ENCODE measurements at places on chromosomes 5 and 9.

- no peak for DNase-seq
Observed at GRCh38 chr9:24504521-24504920, 41.2 kb downstream of the IZUMO3 start.

- DNase-seq = no peak
Observed at GRCh38 chr9:136046554-136046920, 48.6 kb downstream of the NACC2 start.

GRCh38 chr5:38726279-38726678 is 119.5 kb upstream of the OSMR start:
- no peak for DNase-seq

GRCh38 chr5:61631438-61631941 is 299.4 kb downstream of the ZSWIM6 start:
- no peak for DNase-seq

Data from RWPE1 (cell line).